ENCODE measurements at places on chromosomes 1 and 21.
A peak's percentile ranks its signal among the peaks of the same experiment; 100 is the strongest.

- no peak for DNase-seq
These were observed 66.0 kb downstream of the ZMYM4 start for GRCh38 chr1:35334485-35334884.

DNA sequence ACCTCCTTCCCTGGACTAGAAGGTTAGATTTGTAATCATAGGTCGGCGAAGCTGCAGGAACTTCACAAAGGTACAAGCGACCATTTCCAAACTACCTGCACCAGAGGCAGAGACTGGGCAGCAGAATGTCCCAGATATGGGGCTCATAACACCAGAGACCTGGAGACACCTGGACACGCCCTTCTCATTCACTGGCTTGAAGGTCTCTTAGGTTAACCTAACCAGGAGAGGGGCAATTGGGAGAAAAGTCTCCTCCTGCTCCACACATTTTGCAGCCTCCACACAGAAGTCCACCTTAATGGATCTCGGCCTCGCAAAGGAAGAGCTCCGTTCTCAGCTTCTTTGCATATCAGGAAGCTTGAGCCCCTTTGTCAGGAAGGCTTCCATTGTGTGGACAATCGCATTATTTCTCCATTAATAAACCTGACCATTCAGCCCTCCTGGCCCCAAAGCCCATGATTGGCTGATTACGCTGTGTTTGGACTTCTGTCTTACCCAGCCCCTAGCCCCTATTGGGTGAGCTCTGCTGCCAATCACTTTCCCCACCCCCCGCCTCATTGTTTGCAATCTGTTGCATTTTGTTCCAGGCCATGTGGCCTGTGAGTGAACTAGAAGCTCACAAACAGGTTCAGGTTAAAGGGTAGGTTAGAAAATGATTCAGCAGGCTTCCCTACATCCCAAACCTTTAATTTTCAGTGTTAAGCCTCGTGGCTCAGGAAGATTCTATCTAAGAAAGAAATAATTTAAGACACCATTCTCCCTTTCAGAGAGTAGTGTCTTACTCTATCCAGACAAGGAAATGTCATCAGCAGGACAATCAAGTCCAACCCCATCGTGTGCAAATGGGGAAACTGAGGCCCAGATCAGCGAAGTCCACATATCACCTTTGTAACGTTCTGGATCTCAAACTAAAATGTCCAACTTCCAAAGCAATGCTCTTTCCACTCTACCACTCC lies 2.8 kb downstream of the MYCL start:
- peak; percentile 56 for DNase-seq

DNA sequence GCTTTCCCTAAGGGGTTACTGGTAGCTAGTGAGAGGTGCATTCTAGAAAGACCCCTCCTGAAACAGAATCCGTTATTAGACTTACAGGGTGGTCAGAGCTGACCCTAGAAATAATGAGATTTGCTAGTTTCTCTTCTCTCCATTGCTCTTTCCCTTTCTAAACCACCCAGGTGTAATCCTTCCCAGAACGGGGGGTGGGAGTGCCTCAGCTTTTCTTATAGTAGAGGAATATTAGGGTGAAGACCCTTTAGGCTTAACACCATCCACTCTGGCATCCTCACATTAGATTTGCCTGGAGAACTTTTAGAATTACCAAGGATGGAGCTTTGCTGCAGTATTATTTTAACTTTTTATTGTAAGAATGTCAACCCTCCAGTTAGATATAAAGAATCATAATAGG lies 49.4 kb downstream of the CAPN9 start:
- no peak for DNase-seq

- no peak for DNase-seq
These were observed 10.3 kb upstream of the S100A7 start for GRCh38 chr1:153470707-153471106.

- peak; percentile 12 for DNase-seq
These were observed 138.6 kb downstream of the NRIP1 start for GRCh38 chr21:14926186-14926585.

DNA sequence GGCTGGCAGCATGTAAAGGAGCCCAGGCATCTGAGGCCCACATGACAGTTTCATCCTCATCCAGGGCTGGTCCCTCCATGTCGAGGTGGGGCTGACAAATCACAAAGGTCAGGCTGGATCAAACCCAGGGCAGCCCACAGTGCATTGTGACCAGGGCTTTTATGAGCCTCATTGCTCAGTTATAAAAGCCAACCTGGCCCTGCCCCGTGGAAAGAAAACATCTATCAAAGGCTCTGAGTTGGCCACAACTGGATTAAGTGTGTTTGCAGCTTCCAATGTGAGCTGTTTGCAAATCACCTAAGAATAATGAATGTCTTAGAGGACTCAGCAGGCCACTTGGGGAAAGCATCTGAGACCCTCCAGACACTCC lies 45.4 kb downstream of the GRHL3 start:
- no peak for DNase-seq

DNA sequence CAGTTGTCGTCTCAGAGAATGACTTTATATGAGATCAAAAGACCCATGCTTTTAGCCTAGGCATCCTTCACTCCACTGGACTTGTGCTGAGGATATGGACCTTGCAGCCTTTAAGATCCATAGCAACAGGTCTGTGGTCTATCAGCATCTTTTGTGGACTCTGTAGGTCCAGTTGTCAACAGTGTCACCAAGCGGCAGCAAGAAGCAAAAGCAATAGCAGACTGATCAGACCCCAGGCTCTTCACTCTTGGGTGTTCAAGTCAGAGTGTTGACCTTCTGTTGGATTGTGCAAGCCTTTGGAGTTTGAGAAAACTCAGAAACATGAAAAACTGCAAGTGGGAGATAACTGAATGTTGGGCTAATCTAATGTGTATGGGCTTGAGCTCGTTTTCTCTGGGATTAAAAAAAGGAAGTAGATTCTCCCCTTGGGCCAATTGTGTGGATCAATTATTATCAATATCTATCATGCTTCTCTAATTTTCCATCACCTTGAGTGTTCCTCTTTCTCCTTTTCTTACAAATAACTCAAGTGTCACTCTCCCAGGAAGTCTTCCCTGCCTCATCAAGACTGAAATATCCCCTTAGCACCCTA lies 144.2 kb downstream of the LYPLAL1 start:
- no peak for DNase-seq

- no peak for DNase-seq
These were observed 44.8 kb upstream of the ATP2B4 start for GRCh38 chr1:203581841-203582240.

- peak; percentile 73 for DNase-seq
These were observed 2.2 kb downstream of the JUN start for GRCh38 chr1:58781541-58782177.

GRCh38 chr1:204529371-204529895 lies 13.2 kb downstream of the MDM4 start:
- DNase-seq, result no peak

DNA sequence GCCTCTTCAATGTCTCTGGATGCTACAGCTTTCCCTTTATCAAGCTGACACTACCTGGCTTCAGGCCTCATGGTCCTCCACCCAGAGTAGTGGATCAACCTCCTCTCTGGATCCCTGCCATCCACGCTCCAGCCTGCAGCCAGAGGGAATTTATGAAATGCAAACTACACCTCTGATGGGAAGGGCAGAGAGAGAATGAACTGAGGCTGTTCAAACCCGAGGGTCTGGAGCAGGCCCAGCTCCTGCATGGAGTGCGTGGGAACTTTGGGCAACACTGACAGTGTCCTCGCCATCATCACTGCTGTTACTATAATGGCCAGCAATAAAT lies 157.8 kb downstream of the TRABD2B start:
- no peak for DNase-seq

DNA sequence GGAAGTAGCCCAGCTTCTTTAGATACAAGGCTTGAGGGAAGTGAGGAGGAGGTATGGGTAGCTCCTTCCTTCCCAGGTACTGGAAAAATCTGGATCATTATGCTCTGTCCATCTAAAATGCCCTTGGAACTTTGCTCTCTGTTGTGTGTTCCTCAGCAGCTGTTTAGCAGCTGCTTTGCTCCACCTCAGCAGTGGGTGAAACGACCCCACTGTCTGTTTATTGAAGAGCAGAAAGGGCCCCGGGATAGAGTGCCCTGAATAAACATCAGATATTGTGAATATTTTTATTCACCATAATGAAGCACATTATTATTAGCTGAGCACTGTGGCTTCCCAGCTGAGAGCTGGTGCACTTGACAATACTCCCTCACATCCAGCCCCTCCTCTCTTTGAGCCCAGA lies 237.9 kb downstream of the PBX1 start:
- DNase-seq, result no peak
